ENCODE measurements at places on chromosomes 6 and 20.

DNA sequence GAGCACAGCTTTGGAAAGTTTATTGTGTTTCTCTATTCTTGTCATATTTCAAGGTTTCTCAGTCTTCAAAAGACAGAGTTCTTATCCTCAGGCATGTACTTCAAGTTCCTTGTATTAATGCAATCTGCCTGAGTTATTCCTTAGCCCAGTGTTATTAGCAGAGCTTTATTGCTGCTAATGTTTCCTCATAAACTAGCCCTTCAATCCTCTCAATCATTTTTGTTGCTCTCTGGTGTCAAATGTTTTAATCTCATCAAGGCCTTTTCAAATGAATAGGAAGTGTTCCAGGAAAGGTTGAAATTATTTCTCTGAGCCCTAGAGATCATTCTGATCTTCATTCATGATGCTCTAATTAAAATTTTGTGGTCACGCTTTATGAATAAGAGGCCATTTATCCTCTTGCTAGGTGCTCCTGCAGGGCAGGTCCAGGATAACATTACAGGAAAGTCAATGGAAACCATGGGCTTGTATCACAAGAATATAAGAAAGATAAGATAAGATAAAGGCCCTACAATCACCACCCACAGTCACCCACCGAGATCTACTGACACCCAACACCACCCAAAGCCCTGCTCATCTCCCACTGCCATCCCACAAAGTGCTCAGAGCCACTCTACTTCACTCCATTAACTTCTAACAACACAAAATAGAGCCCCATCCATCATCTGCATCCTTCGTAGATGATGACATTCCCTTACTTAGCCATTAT lies 125.9 kb downstream of the COL9A1 start:
- DNase-seq, result no peak

- DNase-seq, result no peak
Measured at GRCh38 chr6:147040121-147040910, 163.9 kb upstream of the STXBP5 start.

DNA sequence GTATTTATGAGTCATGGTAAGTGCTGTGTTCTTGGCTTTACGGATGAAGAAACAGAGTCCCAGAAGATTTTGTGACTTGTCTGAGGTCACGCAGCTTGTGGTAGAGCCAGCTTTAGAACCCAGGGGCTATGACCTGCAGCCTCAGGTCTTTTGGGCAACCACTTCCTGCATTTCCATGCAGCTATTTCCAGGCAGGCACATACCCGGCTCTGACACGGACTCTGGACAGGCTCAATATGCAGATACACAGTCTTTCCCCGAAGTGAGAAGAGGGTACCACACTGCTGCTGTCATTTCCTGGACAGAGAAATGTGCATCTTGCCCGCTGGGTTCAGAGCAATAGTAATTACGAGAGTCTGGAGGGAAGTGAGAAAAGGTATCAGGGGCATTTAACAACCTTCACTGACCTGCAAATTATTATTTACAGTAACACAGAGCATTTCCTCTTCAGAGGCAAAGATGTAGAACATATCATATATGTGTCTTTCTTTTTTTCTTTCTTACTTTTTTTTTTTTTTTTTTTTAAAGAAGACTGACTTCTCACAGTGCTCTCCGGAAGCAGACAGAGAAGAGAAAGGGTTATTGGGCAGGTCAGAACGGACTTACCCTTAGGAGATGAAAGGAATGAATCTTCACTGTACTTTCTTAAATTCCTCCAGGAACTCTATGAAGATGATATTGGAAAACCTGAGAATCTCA lies 185.1 kb downstream of the CLIC5 start:
- no peak for DNase-seq

GRCh38 chr20:24895431-24895830 lies 53.6 kb upstream of the CST7 start:
- no peak for DNase-seq

DNA sequence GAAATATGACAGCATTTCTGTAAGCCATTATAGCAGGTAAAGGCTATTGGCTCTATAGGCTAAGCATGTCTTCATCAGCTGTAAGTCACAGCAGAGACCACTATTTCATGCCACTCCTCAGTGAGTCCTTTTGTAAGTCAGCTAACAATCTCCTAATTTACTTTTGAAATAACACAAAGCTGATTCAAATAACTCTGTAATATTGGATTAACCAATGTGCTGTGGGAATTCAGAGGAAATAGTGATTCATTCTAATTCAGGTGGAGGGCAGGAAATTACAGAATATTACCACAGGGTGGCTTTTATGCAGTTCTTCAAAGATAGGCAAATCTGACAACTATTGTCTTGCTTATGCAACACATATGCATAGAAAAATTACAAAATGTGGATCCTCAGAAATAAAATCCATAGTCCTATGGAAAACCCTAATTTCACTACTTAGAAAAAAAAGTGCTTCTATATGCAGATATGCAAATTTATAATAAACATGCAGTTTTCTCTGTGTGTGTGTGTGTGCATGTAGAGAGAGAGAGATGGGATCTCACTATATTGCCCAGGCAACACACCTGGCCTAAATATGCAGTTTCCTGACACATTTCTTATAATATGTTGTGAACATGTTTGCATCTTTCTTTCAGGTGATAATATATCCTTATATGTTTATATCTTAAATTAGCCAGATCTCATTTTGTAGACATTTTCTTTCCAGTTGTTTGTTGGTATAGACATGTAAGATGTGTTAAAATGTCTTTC lies 4.8 kb upstream of the SMIM28 start:
- no peak for DNase-seq
